ENCODE measurements at places on chromosomes 7 and 10.

DNA sequence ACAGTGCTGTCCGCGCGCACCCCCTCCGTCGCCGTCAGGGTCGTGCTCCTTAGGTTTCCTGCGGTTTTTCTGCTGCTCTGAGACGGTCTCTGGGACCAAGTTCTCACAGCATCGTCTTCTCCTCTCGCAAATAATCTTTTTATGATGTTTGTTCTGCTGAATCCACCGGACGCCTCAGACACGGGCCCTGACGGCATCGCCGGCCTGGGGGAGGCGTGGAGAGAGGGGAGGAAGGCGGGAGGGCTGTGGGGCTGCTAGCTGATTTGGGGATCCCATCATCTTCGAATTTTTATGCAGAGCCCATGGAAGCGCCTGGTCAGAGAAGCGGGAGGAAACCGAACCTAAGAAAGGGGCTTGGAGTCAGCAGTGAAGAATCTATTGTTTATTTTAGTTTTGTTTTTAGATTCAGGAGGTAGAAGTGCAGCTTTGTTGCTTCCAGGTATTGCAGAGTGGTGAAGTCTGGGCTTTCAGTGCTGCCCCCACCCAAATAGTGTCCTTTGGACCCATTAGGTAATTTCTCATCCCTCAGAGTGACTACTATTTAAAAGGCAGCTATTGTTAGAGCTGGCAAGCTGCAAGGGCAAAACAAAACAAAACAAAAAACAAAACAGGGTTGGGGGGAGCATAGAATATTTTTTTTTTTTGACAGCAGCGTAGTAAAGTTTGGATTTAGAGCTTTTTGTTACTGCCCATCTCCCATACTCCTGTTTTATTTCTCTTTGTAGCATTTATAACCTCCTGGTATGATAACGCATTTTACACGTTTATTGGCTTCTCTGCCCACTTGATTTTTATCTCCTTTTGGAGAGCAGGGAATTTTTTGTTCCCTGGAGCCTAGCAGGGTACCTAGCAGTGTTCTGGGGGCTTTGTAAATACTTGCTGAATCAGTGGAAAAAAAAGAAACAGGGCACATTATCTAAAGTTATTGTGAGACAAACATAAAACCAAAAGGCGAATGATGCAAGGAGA is 92.6 kb downstream of the SPAG6 start:
- no peak for DNase-seq

- no peak for DNase-seq
These were observed 7.7 kb upstream of the TRUB1 start for GRCh38 chr10:114930320-114930719.

DNA sequence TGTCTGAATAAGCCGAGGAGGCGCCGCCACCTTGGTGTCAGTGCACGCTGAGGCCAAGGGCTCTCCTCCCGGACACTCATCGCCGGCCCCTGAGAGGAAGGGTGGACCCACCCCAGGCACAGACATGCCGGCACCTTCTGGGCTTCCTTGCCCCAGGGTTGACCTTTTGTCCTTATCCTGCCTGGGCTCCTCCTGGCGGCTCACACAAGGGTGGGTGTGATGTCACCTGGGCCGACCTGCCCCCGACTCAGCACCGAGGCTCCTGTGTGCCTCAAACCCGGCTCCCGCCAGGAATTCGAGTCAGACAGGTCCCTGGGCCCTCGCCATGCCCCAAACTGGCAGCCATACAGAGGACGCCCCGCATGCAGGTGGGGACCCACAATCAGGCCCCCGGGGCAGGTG is 17.7 kb upstream of the CFAP46 start:
- no peak for DNase-seq

DNA sequence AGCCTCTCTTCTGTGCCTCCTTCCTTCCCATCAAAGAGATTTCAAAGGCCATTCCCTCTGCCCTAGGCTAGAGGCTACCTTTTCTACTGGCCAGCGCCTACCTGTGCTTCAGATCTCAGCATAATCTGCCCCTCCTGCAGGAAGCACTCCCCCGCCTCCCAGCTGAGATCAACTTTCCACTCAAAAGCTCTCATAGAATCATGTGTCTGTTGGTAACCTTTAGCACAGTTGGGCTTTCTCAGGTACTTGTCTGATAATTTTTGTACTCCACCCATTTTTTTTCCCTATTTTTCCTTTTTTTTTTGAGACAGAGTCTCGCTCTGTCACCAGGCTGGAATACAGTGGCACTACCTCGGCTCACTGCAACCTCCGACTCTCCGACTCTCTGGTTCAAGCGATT is 231.0 kb upstream of the PRSS58 start:
- no peak for DNase-seq

GRCh38 chr10:113627836-113628235 is 36.0 kb downstream of the NRAP start:
- DNase-seq, result no peak

GRCh38 chr10:103554488-103555324 is 61.2 kb downstream of the NEURL1 start:
- DNase-seq, result peak; percentile 63

DNA sequence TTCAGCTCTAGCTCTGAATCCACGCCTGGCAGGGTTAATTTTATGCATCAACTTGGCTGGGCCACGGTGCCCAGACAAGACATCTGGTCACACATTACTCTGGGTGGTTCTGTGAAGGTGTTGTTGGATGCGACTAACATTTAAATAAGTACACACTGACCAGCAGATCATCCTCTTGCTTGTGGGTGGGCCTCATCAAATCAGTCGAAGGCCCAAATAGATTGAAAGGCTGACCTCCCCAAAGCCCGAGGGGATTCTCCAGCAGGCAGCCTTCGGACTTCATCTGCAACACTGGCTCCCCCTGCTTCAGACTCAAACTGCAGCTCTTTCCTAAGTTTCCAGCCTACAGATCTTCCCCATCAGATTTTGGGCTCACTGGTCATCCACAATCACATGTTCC is 53.6 kb downstream of the SFMBT2 start:
- DNase-seq, result no peak

- DNase-seq, result no peak
These were observed 669.5 kb upstream of the GHITM start for GRCh38 chr10:83469728-83470331.

DNA sequence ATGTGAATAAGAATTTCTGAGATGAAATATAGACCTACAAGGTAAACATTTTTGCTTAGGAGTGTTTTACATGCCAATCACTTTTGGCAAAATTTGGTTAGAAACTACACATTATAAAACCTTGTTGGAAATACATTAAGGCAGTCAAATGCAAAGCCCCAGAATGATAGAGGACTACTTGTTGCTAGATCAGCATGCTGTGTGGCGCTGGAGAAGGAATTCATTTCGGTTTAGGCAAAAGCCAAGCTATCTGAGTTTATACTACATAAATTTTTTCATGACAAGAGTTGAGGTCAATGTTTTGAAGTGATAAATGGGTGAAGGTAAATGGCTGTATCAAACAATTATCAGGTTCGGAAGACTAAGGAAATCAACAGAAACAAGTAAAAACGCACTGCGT is 2.3 kb downstream of the BMPER start:
- DNase-seq, result no peak

GRCh38 chr7:72710983-72711382 is 117.0 kb downstream of the TYW1B start:
- DNase-seq, result no peak

DNA sequence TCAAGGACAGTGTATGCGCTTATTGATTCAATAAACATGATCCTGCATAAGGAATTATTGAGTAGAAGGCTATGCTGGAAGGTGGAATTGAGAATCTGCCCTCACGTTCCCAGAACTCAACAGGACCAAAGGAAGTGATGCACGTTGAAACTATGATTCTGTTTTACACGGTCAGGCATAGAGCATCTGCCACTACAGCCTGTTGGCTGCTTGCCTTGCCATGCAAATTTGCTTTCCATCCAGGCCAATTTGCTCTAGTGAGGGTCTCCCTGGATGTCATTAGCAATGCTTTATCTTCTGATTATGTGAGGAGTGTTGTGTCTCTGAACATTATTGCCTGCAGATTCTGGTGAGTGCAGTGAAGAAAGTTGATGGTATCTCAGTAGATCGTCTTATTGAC is 132.9 kb downstream of the ADRA2A start:
- no peak for DNase-seq

- no peak for DNase-seq
These were observed 162.5 kb downstream of the REEP3 start for GRCh38 chr10:63683686-63684085.

- DNase-seq, result no peak
These were observed 26.4 kb downstream of the BBS9 start for GRCh38 chr7:33155811-33156210.

DNA sequence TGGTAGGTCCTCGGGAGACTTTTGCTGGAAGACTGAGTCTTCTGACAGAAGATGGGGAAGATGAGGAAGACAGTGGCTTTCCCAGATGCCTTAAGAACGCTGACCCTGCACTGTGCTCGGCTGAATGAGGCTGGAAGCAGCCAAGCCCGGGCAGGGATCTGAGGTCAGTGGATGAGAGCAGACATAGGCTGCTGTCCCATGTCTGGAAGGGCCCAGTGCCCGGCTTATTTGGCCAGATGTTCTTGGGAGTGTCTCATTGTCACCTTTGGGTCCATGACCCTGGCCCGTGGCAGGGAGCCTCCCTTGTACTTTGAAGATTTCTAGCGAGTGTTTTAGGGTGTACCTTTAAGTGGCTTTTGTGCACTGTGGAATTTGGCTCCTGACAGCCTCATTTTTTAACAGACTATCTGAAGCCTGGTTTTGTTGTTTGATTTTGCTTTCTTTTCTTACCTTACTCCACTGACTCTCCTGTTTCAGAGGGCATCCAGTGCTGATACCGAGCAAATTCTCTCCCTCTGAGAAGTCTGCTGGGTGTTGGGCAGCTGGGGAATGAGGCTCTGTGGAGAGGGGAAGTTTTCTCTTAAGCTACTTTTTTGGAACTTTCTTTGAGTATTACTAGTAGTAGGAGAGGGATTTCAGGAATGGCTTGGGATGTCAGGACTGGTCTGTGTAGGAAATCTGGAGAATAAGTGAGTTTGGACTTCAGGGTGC is 61.4 kb downstream of the CREB5 start:
- DNase-seq, result no peak

DNA sequence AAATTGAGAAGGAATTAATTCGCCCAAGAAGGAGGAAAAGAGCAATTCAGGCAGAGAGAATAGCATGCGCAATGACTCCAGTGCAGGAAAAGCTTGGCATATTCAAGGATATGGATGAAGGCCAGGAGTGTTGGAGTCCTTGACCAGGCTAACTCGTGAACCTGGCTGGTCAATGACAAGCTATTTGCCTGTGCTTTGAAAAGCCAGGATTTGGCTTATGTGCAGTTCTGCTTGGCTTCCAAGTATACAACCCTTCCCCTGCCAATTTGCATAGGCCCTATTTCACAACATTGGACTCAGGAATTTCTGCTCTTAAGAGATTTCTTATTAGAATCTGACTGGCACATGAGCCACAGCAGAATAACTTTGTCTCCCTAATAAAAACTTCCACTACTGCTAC is 72.3 kb upstream of the SP8 start:
- DNase-seq, result no peak

GRCh38 chr7:95263785-95264362 is 60.5 kb downstream of the PON1 start:
- DNase-seq, result no peak

DNA sequence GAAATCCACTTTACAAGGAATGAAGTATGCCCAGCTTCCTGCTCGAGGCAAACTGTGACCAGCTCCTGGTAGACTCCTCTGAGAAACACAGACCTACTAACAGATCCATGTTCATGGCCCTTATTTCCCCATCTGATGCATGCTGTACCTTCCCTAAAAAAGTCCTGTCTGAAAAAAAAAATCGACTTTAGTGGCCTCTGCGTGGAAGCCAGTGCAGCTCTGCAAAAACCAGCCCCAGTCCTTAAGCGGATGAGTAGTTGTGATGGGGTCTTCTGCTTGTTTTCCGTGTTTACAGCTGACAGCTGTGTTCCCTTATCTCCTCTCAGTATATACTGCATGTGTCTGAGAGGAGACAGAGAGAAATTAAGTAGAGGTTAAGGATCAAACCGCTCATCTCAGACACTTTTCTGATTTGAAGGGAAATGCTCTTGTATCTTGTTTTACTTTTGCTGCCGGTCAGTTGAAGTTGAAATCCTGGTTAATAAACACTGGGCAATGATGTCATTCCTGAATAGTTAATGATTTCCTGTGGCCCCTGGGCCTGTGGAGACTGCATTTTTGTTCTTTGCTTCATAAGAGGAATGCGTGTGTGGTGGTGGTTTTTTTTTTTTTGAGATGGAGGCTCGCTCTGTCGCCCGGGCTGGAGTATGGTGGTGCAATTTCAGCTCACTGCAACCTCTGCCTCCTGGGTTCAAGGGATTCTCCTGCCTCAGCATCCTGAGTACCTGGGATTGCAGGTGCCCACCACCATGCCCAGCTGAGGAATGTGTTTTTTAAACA is 67.6 kb downstream of the DOCK1 start:
- no peak for DNase-seq

DNA sequence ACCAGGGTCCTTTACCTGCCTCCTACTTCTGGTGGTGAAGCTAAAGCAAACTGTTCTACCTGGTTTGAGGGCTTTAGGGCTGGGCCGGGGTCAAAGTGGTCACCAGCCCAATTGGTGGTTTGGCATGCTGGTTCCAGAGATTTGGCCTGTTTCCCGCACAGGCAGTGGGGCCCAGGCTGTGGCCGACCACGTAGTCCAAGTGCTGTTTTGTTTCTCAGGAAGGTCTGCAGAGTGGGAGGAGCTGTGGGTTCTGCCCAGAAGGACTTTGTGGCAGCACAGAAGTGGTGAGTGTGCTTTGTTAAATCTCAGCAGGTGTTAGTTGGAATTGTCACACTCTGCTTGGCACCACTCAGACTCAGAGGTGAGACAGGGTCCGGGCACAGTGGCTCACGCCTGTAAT is 85.8 kb downstream of the MKX start:
- no peak for DNase-seq

- DNase-seq, result peak; percentile 29
These were observed 217.8 kb upstream of the MKLN1 start for GRCh38 chr7:131109759-131110296.

GRCh38 chr10:79155301-79156081 is 86.7 kb downstream of the ZMIZ1 start:
- DNase-seq, result no peak

DNA sequence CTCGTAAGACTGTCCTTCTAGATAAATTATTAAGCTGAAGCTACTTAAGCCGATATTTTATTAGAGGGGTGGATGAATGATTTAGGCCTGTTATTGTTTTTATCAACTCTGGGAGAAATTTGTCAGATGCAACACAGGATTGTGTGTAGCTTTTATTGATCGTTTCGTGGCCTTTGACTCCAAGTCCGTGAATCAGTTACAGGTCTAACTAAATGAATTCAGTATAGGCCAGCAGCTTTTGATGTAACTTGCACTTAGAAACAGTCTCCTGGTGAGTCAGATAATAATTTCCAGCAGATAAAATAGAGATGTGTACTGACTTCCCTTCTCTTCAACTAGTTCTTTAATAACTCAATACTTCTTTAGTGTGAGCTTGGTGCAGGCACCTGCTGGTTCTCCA is 341.7 kb upstream of the SMIM30 start:
- no peak for DNase-seq

GRCh38 chr7:144513334-144513733 is 109.8 kb upstream of the NOBOX start:
- peak; percentile 47 for DNase-seq
